ENCODE measurements at places on chromosomes 2 and 18.

GRCh38 chr2:145864501-145864900, 1344.6 kb upstream of the ZEB2 start:
- DNase-seq: no peak

DNA sequence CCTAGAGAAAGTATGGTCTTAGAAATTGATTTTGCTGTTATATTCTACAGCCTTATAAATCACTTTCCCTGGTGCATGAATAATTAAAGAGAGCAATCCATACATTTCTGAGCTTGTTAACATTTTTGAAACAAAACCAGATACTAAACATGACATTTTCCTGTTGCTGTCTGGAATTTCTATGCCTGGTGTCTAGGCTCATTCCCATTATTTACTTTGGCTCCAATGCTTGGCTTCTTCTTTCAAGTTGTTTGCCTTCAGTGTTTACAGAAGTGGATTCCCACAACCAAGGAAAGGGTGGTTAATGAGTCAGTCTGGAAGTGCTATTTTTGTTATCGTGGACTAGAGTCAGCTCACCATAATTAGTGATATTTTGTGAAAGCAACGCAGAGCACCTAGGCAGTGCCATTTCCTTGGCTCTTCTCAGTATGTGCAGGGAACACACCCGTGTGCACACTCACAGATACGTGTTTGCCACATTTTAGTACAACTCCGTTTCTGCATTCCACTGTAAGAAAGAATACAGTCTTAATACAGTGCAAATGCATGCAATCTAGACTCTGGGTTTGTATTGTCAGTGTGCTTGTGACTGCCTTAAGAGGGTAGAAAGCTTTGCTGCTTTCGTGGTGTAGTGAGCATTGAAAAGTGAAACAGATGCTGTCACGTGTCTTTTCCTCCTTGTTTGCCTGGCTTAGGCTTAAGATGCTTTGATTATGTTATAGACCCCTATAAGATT, 185.0 kb upstream of the RASGRP3 start:
- no peak for DNase-seq

DNA sequence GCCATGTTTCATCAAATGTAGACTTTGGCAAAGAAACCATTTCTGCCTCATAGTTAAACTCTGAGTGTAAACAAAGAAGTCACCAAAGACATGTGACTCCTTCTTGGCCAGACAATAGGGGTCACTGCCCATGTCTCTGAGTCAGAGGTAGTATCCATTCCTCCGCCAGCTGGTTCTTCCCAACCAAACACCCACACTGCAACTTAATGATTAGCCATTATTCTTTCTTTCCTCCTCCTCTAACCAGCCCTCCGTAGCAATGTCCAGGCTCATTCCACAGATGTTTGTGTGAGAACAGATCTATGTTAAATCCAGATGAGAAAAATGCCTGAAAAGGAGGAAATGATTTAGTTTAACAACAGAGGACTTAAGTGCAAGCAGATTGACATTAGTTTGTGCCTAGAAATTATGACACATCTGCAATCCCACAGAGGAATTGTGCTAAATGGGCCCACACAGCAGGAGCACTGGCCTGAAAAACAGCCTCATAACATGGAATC, 127.9 kb upstream of the SH3BP4 start:
- DNase-seq: no peak

GRCh38 chr2:160380611-160381010, 113.0 kb downstream of the RBMS1 start:
- DNase-seq: no peak

- DNase-seq: no peak
Observed at GRCh38 chr2:160465002-160465401, 28.6 kb downstream of the RBMS1 start.

DNA sequence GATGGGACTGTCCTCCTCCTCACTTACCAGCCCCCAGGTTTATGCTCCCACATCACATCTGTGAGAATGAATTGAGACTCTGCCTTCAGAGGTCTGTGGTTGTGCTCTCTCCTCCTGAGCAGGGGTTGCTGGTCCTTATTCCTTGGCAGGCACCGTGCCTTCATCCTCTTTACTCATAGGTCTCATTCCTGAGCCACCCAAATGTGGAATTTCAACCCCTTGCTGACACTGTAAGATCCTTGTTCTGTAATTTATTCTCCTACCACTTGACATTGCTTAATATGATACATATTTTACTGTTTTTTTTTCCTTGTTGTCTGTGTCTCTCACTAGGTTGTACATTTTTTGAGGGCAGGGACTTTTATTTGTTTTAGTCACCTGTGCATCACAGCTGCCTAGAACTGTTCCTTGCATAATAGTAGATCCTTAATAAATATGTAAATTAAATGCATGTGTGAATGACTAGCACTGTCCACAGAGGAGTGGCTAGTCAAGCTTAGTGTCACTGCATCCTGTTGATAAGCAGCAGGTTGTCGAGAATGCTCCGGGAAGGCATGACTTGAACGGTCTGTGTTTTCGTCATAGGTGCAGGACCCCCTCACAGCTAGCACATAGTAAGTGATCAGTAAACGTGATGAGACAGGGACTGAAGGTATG, 180.6 kb downstream of the ZNF407 start:
- DNase-seq: no peak
